NCI-H2029 treated with DMSO at 0.1 percent for 48 hours (cell line): ENCODE measurements at places on chromosomes 2 and 18.

DNA sequence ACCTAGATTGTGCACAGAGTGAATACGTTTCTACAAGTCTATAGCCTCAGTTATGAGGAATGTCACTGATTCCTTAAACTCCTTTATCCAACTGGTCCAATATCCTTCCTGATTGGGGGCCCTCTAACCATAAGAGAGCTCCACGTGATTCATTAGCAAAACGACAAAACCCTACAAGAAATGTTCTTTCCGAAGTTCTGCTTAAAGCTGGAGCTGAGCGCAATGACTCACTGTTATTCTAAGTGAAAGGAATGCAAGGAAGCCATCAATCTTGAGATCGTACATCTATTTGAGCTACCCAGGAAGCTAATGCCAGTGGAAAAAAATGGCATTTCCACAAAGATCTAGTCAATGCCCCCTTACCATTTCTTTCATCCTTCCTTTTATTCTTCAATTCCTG, 354.9 kb upstream of the CDH20 start:
- no peak for DNase-seq

DNA sequence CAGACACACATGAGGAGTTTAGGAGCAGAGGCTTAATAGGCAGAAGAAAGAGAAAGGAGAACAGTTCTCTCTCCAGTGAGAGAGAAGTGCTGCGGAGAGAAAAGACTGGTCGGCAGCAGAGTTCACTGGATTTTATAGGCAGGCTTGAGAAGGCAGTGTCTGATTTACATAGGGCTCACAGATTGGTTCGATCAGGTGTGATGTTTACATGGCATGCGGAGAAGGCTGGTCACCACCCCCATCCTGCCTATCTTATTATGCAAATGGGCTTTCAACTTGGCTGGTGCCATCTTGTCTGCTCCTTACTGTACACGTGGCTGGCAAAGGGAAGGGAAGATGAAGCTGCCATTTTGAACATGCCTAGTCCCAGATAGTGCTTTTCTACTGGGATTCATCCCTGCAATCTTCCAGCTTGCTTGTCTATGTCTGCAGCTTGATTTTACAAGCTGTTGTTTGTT, 113.4 kb downstream of the AP1S3 start:
- no peak for DNase-seq

DNA sequence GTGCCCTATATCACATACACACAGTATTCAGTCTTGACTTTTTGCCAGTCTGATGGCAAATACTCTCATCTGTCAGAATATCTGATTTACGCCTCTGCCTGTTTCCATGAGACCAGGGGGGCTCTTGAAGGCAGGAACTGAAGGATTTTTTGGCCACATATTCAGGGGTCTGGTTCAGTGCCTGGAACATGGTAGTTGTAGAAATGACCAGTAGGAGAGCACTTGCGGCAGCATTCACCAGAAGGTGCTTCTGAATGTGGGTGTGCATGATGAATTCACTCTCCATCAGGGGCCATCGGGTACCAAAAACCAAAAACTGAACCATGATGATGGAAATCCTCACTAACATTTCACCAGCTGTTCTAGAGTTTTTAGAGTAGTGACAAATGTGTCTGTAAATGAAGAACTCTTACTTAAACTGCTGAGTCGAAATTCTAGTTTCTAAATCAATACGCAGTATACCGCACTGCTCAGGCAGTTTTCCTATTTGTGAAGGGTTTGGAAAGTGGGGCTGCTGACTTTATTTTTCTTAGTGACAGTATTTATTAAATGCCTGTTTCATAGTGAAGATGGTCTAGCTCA, 54.6 kb downstream of the MERTK start:
- no peak for DNase-seq

DNA sequence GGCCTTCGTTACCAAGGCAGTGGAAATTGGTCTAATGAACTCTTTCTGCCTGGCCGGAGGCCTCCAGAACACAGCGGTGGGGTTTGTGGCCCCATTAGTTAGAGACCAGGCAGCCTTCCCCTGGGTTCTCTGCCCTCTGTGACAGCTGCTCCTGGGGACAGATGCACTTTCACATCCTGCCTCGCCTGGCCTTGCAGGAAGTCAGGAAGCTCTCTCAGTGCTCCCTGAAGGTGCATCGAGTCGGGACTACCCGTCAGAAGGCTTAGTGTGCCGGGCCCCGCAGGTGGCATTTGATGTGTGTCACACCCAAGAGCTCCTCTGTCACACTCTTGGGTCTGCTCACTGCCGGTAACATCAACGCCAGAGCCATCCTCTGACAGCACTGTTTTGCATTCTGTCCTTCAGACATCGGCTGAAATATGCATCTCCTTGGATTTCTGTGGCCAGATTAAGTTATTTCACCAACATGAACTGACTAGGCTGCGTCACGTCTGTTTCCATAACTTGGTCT, 158.3 kb downstream of the LDLRAD4 start:
- no peak for DNase-seq

GRCh38 chr2:29638641-29639040, 282.7 kb downstream of the ALK start:
- DNase-seq: no peak

DNA sequence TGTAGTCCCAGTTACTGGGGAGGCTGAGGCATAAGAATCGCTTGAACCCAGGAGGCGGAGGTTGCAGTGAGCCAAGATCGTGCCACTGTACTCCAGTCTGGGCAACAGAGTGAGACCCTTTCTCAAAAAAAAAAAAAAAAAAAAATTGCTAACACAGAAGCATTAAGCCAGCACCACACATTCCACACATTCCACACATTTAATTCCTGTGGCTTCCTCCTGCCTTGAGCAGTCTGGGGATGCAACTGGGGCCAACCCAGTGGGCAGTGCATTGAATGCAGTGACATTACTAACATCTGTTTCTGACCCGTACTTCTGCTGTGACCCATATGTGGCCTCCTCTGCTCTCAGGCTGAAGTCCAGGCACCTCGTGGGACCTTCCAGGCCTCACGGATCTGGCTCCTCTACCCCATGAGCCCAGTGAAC, 107.0 kb downstream of the BCL2L11 start:
- no peak for DNase-seq

GRCh38 chr2:184297085-184297484, 301.2 kb upstream of the ZNF804A start:
- no peak for DNase-seq

DNA sequence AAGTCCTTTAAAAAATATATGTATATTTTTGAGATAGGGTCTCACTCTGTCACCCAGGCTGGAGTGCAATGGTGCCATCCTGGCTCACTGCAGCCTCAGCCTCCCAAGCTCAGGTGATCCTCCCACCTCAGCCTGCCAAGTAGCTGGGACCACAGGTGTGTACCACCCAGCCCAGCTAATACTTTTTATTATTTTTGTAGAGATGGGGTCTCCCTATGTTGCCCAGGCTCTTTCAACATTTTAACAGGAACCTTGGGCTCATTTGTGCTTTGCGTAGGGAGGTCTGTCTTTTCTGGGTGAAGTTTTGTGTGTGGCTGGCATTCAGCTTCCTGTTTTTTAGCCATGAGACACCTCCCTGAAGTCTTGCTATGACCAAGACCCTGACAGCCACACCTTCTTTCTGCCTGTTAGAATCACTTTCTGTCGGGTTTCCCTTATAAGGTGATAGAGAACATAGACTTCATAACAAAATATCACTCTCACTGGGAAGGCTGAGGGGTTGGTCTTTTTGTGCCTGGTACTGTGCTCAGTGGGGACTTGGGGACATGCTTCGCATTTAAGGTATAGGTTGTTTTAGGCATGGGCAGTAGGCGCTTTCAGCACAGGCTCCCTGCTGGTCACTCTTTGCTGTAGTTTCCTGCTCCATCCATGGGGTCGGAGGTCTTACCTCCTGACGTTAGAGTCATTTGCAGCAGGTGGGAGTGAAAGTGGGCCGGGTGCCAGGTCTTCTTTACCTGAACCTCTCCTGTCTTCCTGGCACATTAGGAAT, 3.4 kb downstream of the RAB31 start:
- DNase-seq: no peak

DNA sequence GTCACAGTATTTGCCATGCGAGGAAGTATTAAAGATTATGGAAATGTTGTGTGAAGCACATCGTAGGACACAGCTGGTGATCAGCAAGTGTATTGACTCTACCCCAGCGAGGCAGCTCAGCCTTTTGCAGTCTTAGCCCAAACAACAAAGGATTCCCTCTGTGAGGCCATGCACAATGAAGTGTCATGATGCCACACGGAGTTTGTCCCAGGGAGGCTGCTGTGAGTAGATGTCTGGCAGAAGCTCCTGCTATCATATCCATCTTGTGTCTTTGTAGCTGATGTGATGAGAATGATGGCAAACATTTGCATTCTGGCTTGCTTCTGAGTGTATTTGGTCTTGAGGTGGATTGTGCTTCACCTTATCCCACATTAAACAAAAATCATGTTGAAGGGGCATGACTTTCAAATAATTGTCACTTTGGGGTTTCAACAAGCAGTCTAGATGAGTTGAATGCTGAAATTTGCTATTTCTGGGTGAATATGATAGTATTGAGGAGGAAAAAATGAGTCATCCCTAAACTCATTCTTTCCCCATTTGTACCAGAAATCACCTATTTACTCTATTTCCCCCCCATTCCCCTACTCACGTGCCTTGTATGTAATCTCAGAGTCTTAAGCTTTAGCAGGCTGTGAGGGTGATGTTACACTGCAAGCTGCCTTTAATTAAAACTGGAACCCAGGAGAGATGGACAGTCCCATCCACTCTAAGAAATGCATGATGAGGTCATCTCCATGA, 273.5 kb downstream of the RNF144A start:
- no peak for DNase-seq

DNA sequence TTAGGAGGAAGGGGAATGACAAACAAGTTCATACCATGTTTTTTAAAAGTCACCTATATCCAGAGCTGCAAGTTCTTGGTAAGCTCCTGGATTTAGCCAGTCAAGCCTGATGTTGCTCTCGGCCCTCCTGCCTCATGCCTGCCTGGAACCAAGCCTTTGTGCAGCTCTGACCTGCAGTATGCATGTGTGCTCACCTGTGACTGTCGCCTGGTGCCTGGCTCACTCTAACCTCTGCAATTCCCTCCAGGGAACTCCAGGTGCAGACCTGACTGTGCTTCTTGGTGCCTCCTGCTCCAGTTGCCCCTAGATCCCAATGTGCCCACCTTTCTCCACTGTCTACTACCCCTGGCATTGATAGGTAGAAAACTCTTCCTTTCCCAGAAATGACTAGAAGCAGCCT, 85.1 kb upstream of the ZBTB14 start:
- DNase-seq: no peak

GRCh38 chr2:19169134-19169768, 189.2 kb downstream of the OSR1 start:
- DNase-seq: no peak

GRCh38 chr2:128016620-128017019, 11.2 kb downstream of the SAP130 start:
- DNase-seq: no peak

DNA sequence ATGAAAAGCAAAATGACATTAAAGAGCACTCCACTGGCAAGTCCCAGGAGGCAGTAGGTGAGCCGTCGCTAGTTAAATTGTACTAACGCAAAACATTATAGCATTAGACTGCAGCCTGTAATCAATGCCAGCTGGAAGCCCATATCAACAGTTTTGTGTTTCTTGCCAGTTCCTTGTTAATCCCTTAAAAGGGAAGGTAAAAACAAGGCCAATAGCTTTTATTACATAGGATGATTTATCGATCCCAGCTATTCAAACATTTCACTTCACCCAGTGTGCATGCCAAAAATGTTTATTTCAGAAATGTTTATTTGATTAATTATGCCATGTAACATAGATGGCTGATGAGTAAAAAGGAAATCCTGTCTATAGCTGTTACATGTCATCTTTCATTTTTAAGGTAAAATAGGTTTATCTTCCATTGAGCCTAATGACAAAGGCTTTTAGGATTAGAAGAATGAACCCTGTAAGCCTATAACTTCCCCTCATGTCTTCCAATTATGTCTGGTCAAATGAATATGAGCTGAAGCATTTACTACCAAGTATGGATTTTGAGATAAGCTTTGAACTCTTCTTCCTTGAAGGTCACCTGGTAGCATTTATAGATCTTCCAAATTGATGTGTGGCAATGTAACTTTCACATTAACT, 591.2 kb downstream of the RNF144A start:
- no peak for DNase-seq

DNA sequence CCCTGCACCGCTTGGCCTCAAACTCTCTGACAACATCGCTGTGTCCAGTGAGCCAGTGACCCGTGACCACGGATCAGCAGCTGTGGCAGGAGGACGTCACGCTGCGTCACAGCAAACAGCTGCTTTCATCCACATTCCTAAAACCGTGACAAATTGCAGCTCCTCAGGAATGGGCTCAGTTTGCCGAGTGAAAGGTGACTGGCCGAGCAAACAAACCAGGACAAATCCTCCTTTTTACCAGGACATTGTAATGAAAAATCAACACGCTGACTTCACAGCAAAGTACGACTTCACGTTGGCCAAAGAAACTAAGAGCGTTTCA, 57.6 kb downstream of the PXDN start:
- no peak for DNase-seq

GRCh38 chr2:109345091-109345490, 216.1 kb downstream of the SH3RF3 start:
- DNase-seq: no peak

DNA sequence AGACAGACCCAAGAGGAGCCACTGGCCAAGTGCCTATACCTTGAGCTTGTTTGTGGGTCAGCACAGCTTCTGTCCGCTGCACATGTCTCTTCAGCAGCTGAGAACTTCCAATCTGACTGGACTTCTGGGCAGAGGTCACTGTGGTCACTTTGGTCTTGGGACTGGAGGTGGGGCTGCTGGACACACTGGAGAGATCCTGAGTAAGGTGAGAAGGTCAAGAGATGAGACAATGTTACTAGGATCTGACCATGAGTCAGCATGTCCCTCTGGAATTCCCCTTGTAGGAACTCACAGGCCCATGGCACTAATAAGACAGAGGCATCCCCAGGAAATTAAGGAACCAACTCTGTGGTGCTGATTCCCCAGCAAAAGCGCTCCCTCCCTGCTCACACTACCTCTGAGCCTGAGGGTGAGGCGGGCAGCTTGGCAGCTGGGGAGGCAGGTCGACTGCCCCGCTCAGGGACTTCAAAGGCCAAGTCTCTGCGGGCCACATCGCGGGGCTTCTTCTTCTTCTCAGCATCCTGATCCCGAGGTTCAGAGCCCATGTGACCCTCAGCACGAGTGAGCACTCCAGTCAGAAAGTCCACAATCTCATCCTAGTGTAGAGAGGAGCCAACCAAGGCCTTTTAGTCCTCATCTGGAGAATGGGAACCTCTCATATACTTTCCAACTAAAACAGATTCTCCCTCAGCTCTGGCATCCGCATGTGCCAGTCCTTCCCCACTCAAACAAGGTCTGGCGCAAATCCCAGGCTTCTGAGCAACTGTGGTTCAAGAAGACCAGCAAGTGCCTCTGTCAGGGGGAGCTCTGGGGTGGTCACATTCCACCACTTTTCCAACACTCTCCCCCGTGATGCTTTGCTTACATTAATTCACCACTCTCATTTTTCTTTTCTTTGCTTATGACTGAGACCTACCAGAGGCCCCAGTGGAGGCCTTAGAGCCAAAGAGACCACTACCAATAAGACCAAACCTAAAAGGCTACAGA, 29.4 kb downstream of the KANSL3 start:
- no peak for DNase-seq
